A172 (cell line): ENCODE measurements at places on chromosomes 12 and 14. TPM values are rescaled to one million over a fixed set of nuclear protein-coding genes. Genes with fewer than 3 reads are reported as not detected.

DNA sequence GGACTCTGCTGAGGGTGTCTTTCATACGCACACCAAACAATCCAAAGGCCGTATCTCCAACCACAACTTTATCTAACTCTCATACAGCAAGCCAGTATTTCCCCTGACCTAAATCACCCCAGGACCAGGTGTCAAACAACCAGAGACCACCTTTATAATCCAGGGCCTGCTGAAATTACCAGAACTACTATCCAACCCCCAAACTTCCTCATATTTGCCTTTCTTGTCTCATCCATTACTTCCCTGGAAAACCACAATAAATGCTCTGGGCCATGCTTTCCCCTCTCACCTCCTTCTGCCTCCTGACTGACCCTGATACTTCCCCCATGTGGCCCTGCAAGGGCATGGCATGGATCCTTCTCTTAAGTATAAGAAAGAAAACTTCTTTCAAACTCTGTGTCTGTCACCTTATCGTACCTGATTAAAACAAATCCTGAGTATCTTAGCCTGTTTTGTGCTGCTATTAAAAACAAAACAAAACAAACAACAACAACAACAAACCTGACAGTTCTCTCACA, 44.7 kb upstream of the CRACR2A start:
- DNase-seq, result no peak

Gene DEPDC4
- total RNA-seq, result 2.8 and 3.1 TPM in 2 replicates

DNA sequence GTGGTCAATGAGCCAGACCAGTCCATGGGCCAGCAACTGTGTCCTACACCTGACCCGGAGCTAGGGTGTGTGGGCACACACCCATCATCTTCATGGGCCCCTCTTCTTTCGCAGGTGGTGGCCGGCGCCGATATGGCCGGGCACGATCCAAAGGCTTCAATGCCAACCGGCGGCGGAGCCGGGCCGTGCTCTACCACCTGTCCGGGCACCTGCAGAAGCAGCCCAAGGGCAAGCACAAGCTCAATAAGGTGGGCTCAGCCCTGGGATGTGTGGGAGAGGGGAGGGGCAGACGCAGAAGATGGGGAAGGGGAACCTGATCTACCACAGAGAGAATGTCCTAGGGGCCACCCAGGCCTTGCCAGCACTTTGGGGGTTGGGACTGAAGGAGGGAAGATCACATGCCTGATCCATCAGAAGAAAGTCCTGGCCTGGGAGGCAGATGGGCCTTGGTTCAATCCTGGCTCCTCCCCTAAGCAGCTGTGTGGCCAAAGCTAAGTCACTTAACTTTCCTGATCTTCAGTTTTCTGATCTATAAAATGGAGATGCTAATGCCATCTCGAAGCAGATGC, 3.8 kb downstream of the KCNH3 start:
- no peak for DNase-seq

Gene PLCZ1
- total RNA-seq, result 0.07 TPM in 1 of 2 replicates, not detected in the other
